ENCODE measurements at places on chromosomes 6 and 20. TPM values are rescaled to one million over a fixed set of nuclear protein-coding genes. Genes with fewer than 3 reads are reported as not detected.
A peak's percentile ranks its signal among the peaks of the same experiment; 100 is the strongest.

GRCh38 chr6:33418690-33419291, 884 bp upstream of the CUTA start:
- peak; percentile 81 for DNase-seq

PRND gene
- not detected for total RNA-seq

- no peak for DNase-seq
These were observed 190.1 kb downstream of the SCP2D1 start for GRCh38 chr20:19003366-19004336.

GRCh38 chr6:134020543-134020942, 31.9 kb downstream of the SLC2A12 start:
- DNase-seq = no peak

GRCh38 chr6:14711056-14711703, 534.7 kb upstream of the JARID2 start:
- peak; percentile 82 for DNase-seq

DNA sequence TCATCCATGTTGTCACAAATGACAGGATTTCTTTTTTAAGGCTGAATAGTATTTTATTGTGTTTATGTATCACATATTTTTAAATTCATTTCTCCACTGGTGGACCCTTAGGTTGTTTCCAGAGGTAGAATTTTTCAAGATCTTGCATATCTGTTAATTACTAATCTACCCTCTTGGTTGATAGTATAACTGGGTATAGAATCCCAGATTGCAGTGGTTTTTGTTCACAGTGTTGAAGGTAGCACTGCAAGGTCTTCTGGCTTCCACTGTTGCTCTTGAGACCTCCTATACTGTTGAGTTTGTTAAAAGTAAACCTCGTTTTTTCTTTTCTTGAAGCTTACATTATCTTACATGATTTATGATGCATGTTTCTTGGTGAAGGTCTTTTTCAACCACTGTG, 22.9 kb downstream of the CDC5L start:
- no peak for DNase-seq

GRCh38 chr6:44076356-44077213, 50.7 kb downstream of the MRPL14 start:
- peak; percentile 54 for DNase-seq

DNA sequence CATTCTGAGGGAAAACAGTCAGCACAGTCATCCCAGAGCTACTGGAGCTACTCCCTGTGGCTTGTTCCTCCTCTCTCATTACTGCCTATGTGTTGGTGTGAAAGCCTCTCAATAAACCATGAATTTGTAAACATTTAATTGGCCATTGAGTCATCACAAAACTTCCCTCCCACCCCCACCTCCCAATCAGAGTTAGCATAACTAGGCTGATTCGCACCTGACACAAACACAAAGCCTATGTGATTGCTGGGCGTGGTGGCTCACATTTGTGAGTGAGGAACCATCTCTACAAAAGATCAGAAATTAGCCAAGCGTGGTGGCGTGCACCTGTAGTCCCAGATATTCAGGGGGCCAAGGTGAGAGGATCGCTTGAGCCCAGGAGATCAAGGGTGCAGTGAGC, 17.1 kb upstream of the SNTA1 start:
- DNase-seq = peak; percentile 35

- no peak for DNase-seq
These were observed 95.8 kb upstream of the TAB2 start for GRCh38 chr6:149221774-149222070.

- peak; percentile 52 for DNase-seq
These were observed 916 bp downstream of the TRIM27 start for GRCh38 chr6:28922821-28923317.

DNA sequence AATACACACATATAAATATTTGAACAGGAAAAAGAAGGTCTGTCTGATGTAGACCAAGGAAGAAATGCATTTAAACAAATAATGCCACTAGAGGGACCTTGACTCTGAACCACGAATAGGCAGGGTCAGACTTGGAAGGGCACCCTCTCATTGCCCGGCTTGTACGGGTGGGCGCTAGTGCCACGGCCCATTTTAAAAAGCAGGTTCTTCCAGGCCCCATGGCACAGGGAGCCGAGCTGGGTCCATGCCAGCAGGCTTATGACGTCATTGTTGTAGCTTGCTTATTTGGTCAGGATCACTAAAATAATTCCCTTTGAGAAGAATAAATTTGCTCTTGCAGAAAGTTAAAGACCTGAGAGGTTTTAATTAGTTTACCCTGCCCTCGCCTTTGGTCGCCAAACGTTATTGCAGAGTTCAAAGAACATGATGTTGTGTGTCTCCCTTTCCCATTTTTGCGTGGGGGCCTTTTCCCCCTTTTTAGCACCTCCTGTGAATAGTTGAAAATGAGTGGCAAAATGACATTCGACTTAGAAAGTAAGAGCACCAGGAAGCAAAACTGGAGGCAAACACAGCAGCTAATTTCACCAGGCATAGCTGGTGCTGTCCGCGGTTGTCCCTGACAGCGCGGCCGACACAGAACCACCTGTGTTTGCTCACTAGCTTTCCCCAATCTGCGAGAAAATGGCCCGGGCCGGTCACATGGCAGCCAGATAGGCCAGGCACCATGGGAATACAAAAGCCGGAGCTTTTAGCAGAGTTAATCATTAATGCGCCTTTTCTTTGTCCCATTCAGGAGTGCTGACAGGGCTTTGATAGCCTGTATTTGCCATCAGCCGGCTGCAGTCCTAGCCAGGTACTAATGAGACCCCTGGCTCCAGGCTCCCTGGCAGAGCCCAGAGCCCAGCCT, 93.8 kb downstream of the FOXA2 start:
- no peak for DNase-seq

GRCh38 chr20:57713505-57713903, 3.7 kb upstream of the PMEPA1 start:
- DNase-seq = no peak

SLC17A3 gene
- 0.21 TPM for total RNA-seq

- no peak for DNase-seq
These were observed 32.2 kb upstream of the OSTM1 start for GRCh38 chr6:108106694-108107093.

Data from activated CD4-positive, alpha-beta T cell treated with anti-CD3 and anti-CD28 coated beads for 36 hours (primary cell).